CD4-positive, alpha-beta T cell treated with Interleukin-12 subunit alpha and Interleukin-12 subunit beta, for 1 hour (primary cell): ENCODE measurements at places on chromosomes 2 and 18.

DNA sequence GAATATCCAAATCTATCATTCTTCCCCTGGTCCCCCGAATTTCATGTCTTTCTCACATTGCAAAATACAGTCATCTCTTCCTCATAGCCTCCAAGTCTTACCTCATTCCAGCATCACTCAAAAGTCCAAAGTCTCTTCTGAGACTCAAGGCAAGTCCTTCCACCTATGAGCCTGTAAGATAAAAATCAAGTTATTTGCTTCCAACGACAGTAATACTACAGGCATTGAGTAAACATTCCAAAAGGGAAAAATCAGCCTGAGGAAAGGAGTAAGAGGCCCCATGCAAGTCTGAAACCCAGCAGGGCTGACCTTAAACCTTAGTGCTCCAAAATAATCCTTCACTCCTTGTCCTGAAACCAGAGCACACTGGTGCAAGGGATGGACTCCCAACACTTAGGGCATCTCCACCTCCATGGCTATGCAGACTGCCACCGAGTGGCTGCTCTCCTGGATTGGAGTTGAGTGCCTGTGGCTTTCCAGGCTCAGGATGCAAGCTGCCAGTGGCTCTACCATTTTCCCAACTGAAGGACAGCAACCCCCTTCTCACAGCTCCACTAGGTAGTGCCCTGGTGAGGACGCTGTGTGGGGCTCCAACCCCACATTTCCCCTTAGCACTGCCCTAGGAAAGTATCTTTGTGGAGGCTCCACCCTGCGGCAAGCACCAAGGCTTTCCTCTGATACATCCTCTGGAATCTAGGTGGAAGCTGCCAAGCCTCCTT is 16.3 kb downstream of the DTNA start:
- DNase-seq: no peak

DNA sequence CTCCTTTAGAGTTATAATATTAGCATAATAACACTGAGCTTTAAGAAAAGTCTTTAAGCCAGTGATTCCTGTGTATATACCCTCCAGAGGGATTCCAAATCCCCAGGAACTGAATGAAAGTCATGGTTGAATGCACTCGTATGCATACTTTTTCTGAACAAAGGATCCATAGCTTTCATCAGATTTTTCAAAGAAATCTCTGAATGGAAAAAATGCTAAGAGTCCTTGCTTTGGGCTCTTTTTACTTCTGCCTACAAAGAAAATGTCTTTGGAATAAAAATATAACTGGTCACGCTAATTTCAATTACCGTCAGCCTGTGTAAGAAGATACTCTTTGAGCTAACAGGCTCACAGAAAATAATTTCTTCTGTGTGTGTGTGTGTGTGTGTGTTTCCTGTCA is 939.5 kb downstream of the ERBB4 start:
- DNase-seq: no peak

GRCh38 chr2:157334335-157334734 is 8.7 kb upstream of the ERMN start:
- DNase-seq: no peak

DNA sequence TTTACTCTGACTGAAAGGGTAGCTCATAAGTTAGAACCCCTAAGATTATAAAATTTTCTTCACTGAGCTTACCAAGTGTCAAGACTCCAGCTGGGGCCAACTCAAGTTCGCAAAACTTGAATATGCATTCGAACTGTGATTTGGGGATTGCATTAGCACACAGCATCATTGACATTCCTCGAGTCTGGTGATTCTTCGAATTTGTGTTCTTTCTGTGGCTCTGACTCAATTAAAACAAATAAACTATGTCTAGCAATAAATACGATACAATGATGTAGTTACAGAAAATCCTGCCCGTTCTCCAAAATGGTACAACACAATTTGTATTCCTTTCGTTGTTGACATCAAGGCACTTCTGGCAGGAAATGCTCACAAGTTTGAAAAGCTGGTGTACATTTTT is 11.1 kb downstream of the CCL20 start:
- DNase-seq: no peak

DNA sequence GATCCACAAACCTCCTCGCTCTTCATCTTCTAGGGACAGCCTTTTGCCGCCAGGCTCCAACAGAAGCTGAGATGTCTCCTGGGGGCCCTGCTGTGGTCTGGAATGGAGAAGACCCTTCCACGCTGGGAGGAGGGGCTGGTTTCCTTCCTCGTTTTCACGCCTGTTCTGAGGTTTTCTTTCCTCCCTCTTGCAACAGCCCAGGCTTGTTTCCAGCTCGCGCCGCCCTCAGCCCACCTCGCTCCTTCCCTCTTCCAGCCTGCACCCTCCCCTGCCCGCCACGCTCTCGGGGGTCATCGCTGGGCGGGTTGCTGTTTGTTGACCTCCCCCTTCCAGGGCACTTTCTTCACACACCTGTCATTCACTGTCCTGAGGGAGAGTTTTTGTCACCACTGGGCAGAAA is 55.4 kb downstream of the VAPA start:
- DNase-seq: no peak

- DNase-seq: no peak
Observed at GRCh38 chr2:101998896-101999789, 7.4 kb downstream of the IL1R2 start.

- DNase-seq: no peak
Observed at GRCh38 chr2:227450926-227451654, 20.9 kb upstream of the AGFG1 start.

DNA sequence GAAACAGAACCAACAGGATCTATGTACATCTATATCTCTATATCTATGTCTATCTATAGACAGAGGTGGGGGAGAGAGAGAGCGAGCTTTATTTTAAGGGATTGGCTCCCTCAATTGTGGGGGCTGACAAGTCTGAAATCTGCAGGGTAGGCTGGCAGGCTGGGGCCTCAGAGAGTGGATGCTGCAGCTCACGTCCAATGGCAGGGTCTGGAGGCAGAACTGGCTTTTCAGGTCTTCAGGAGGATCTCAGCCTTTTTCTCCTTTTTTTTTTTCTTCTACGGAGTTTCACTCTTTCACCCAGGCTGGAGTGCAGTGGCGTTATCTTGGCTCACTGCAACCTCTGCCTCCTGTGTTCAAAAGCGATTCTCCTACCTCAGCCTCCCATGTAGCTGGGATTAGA is 77.2 kb downstream of the ARL4C start:
- no peak for DNase-seq

DNA sequence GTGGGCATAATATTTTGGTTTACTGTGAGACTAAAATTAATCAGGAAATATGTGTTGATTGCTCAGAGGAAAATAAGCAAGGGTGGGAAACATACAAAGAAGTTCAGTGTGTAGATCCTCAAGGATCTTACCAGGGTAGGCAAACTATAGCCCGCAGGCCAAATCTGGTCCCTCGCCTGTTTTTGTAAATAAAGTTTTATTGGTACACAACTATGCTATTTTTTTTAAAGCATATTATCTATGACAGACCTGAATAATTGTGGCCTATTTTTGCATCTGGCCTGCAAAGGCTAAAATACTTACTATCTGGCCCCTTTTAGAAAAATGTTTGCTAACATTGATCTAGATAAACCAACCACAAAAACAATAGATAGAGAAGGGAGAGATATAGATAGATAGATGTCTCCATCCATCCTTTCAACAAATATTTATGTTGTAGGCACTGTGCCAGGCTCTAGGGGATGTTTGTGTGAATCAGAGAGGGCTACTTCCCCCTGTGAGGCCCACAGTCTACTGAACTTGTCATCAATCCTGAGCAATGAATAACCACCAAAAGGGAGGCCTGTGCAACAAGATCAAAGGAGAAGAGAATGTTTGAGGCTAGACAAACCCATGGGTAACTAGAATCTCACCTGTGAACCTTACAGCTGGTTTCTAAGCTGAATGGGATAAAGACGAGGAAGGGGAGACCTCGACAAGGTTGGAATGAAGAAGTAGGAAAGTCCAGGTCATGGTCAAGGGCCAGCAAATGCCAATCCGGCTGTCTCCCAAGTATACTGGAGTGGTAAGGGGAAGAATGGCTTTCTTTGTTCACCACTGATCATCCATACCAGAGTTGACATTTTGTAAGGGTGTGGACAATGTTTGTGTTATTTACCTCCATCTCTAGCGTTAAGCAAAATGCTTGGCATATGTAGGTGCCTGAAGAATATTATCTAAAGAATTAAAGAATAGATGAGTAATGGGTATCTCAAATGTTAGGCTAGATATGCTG is 23.6 kb downstream of the ALPK2 start:
- peak; percentile 44 for DNase-seq

- no peak for DNase-seq
Observed at GRCh38 chr2:17754773-17755425, 961 bp downstream of the GEN1 start.

DNA sequence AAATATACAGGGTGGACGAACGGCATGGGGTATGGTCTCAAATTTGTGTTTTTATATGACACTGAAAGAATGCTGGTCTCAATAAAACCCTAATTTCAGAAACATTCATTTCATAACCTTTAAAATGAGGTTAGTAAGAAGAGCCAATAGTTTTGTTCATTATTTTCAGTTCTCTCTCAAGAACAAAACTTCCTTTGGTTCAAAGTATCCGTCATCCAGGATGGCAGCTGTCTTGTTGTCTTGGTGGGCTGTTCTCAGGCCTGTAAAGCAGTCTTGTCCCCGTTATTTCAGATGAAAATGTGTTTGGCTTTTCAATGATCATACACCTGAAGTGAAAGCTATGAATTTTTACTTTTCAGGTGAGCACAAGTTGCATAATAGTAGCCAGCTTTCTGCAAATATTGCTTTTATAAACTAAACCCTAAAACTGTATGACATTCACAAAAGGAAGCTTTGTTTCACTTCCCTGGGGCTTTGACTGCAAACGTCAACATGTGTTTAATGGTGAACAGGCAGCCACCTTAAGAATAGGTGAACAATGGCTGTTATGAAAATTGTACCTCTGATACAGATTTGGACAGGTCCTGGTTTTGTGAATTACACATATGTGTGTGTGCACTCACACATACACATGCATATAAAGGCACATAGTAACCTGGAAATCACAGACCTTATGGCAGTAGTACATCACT is 2.6 kb downstream of the IL18RAP start:
- DNase-seq: no peak

GRCh38 chr18:24380163-24380747 is 17.4 kb downstream of the OSBPL1A start:
- DNase-seq: no peak

DNA sequence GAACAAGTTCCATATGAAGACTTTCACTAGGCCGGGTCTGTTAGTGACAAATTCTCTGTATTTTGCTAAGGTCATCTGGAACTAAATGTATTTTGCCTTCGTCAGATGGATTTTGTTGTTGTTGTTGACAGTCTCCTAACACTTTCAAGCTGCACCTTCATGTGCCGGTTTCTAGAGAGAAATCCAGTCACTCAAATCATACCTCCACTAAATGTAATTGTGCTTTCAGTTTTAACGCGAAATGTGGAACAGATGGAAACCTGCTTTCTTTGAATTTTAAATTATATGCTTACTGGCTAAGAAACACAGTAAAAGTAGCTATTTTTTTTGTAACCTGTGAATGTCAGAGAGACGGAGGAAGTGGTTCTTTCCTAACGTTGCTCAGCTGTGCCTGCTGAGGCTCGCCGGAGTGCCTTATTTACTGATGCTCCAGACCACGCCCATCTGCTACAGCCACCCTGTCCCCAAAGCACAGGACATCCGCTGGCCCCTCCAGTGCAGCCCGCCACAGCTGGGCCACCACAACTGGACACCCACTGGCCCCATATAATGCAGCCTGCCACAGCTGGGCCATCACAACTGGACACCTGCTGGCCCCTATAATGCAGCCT is 134.7 kb downstream of the PXDN start:
- DNase-seq: no peak

- no peak for DNase-seq
Observed at GRCh38 chr2:235413064-235413463, 80.8 kb upstream of the AGAP1 start.

DNA sequence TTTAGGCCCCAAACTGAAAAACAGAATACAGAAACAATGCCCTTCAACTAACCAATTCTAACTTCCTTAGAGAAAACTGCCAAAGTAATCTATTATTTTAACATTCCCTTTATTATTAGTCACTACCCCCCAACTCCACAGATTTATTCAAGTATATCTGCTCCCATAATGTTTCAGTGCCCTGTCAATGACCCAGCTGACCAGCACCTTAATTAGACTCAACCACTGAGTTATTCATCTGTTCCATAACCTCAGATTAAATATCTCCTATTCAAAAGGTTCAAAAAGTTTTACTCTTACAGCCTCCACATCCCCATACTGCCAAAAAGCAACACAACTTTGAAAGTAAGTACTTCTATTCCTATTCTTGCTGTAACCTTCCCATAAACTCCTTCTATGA is 202.4 kb downstream of the EXOC6B start:
- no peak for DNase-seq

DNA sequence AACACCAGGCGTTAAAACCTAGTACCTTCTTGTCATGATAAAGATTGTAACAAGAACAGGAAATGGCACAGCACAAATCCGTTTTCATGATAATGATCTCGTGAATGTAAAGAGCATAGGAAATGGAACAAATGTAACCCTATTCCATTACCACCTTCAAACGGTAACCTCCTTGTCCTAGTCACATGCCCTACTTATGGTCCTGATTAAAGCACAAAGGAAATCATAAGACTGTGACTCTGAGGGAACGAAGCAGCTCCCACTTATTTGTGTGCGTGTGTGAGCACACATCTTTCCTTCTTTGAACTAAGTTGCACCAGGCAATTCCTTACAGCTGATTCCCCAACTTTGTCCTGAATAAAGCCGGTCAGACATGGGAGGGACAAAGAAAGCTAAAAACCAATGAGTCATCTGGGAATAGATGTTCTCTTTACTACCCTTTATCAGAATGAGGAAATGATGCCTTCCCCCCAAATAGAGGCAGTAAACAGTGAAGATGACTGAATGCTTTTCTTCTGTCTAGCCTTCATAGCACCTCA is 192.6 kb downstream of the IKZF2 start:
- DNase-seq: no peak

- no peak for DNase-seq
Observed at GRCh38 chr2:176851200-176851888, 361.2 kb upstream of the HNRNPA3 start.

DNA sequence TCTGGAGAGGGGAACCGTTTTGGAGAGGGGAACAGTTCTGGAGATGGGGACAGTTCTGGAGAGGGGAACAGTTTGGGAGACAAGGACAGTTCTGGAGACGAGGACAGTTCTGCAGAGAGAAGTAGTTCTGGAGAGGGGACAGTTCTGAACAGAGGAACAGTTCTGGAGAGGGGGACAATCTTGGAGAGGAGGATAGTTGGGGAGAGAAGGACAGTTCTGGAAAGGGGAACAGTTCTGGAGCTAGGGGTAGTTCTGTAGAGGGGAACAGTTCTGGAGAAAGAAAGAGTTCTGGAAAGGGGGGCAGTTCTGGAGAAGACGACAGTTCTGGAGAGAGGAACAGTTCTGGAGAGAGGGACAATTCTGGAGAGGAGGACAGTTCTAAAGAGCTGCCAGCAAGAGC is 745.9 kb downstream of the GALR1 start:
- no peak for DNase-seq
